ENCODE measurements at places on chromosomes 1 and 21. TPM values are rescaled to one million over a fixed set of nuclear protein-coding genes. Genes with fewer than 3 reads are reported as not detected.

DNA sequence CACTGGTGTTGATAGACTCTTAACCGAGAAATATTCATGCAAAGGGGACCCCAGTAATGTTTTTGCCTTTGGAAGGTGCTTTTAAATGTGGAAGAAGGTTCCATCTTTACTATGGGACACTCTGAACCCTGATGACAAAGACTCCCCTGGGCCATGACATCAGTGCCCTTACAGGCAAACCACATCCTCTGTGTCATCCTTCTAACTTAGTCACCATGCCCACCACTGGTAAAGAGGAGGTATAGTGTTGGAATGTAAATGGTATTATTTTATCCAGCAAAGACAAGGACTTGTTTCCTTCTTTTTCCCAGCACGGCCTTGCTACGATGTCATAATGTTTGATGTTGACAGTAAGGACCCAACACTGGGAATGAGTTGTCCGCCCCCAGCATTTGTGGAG is 12.6 kb downstream of the METTL13 start:
- no peak for DNase-seq

The CIART gene
- total RNA-seq = 3.6 TPM

- DNase-seq = no peak
These were observed 67.9 kb downstream of the PHACTR4 start for GRCh38 chr1:28437264-28437923.

- DNase-seq = no peak
These were observed 18.1 kb downstream of the PLOD1 start for GRCh38 chr1:11952455-11953109.

DNA sequence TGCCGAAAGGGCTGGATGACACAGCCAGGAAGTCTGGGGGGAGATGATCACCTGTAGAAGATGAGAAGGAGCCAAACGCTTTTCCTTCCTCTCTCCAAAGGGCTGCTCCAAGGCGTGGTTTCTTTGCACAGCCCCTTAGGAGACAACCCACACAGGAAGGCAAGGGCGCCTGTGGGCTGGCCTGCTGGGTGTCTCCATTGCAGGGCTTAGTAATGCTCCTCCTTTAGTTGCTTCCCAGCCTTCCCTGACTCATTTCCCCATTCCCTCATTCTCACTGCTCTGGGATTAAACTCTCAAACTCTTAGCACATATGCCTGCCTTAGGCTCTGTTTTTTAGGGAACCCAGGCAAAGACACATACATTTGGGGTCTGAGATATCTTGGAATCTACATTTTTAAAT is 1.7 kb upstream of the CLCA1 start:
- no peak for DNase-seq

- no peak for DNase-seq
These were observed 73.5 kb downstream of the PIK3R3 start for GRCh38 chr1:46058936-46059335.

GRCh38 chr1:173257805-173258204 is 50.7 kb upstream of the TNFSF4 start:
- no peak for DNase-seq

GRCh38 chr21:45562402-45562801 is 20.2 kb upstream of the SLC19A1 start:
- no peak for DNase-seq

GRCh38 chr21:37668462-37669239 is 247.6 kb downstream of the KCNJ6 start:
- DNase-seq = no peak

GRCh38 chr1:23742670-23743286 is 493 bp upstream of the ELOA start:
- DNase-seq = no peak

The SELE gene
- not detected for total RNA-seq

Measured in T-helper 17 cell (primary cell).